Endothelial cell of umbilical vein (primary cell): ENCODE measurements at places on chromosomes 3 and 15. TPM values are rescaled to one million over a fixed set of nuclear protein-coding genes. Genes with fewer than 3 reads are reported as not detected.
A peak's percentile ranks its signal among the peaks of the same experiment; 100 is the strongest.

- peak; percentile 30 for DNase-seq
Measured at GRCh38 chr3:158845765-158846350, 44.0 kb downstream of the MFSD1 start.

DNA sequence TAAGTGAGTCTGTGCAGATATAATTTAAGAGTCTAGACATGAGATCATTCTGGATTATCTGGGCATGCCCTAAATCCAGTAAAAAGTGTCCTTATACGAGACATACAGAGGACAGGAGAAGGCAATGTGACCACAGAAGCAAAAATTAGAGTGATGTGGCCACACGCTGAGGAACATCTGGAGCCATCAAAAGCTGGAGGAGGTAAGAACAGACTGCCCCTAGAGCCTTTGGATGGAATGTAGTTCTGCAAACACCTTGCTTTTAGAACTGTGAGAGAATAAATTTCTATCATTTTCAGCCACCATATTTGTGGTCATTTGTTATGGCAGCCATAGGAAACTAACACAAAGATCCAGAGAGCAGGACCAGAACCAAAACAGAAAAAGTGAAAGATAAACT, 41.0 kb downstream of the CD200 start:
- no peak for DNase-seq

DNA sequence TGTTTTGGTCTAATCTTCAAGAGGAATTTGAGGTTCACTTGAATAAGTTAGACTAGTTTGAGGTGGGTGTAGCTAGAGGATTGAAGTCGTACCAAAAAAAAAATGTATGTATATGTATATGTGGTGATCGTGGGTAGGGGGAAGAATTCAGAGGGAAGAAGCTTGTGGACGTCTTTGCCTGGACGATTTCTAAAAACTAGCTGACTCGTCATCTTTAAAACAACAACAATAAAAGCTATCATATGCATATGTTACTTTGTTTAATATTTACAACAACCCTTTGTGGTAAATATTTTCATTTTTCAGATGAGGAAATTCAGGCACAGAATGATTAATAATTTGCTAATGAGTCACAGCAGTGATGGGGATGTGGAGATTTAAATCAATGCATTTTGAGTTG, 18.1 kb downstream of the RNF111 start:
- no peak for DNase-seq

DNA sequence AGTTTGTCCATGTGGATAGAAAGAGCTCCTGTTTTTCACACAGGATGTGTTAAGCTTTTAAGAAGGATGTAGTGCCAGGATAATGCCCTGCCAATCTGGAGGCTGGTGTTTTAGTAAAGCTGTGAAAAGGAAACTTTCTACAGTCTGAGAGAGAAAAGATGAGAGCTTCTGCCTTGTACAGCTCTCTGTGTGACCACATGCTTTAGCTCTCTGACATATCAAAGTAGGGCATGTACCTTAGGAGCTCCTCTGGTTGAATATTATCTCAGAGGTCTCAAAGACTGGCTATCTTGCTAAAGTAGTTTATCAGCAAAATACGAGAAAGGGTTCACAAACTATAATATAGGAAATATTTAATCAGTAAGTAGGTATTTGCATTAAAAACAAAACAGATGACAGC, 30.4 kb downstream of the CDIN1 start:
- no peak for DNase-seq

KCNMB3 gene
- 1.7 and 2.3 TPM in 2 replicates for total RNA-seq
